ENCODE measurements at places on chromosomes 5 and 9. TPM values are rescaled to one million over a fixed set of nuclear protein-coding genes. Genes with fewer than 3 reads are reported as not detected.

Gene IRX1
- total RNA-seq, result not detected

Gene RETREG1
- total RNA-seq, result 18.1 TPM

Gene SLCO6A1
- not detected for total RNA-seq

Gene NPDC1
- 55.6 TPM for total RNA-seq

Gene IFNA13
- total RNA-seq, result not detected

Gene SLC1A1
- total RNA-seq, result not detected

Gene S1PR3
- 0.05 TPM for total RNA-seq

Gene SV2C
- total RNA-seq, result 0.20 TPM

Gene FGFR4
- total RNA-seq, result 0.29 TPM

Gene TEX48
- total RNA-seq, result 1.6 TPM

Gene SPATA31E1
- not detected for total RNA-seq

Gene FBP2
- not detected for total RNA-seq

Gene CD180
- not detected for total RNA-seq

Gene EFNA5
- not detected for total RNA-seq

Gene LURAP1L
- not detected for total RNA-seq

Gene ZMAT2
- total RNA-seq, result 45.0 TPM

Gene G3BP1
- total RNA-seq, result 192 TPM

Gene LCN9
- not detected for total RNA-seq

Gene KIF12
- not detected for total RNA-seq

Gene GRXCR2
- total RNA-seq, result not detected

Gene GDNF
- total RNA-seq, result not detected

Gene CTXN3
- total RNA-seq, result not detected

All from activated CD8-positive, alpha-beta memory T cell treated with anti-CD3 and anti-CD28 coated beads, Interleukin-2, amount 10 ng/mL, durations not matched to agents 7 days and 5 days (primary cell).